ENCODE measurements at places on chromosomes 2 and 18.

GRCh38 chr2:176106581-176107539 lies at the start of gene HOXD11:
Gene HOXD11 (plus strand): TSS chr2:176107280. CDS start chr2:176107356, 76 bp downstream.
- DNase-seq = no peak

GRCh38 chr18:9022397-9023155 lies 79.9 kb upstream of the NDUFV2 start:
- no peak for DNase-seq

GRCh38 chr18:3906116-3906750 lies 456.3 kb downstream of the TGIF1 start:
- peak; percentile 4 for DNase-seq

DNA sequence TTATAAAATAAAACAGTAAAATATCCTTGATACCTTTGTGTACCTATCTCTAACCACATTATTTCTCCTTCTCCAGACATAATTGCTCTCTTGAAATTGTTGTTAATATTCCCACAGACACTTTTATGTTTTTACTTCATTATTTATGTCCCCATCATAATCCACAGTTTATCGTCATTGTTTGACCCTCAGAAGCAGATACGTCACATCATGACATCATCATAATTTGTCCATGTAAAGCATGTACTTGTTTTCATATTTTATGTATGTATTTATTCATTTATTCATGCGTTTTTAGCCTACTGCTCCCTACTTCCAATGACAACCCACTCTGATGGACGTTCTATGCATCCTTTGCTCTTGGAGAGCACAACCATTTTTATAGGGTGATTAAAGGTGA lies 1406.9 kb upstream of the NXPH2 start:
- DNase-seq = no peak

DNA sequence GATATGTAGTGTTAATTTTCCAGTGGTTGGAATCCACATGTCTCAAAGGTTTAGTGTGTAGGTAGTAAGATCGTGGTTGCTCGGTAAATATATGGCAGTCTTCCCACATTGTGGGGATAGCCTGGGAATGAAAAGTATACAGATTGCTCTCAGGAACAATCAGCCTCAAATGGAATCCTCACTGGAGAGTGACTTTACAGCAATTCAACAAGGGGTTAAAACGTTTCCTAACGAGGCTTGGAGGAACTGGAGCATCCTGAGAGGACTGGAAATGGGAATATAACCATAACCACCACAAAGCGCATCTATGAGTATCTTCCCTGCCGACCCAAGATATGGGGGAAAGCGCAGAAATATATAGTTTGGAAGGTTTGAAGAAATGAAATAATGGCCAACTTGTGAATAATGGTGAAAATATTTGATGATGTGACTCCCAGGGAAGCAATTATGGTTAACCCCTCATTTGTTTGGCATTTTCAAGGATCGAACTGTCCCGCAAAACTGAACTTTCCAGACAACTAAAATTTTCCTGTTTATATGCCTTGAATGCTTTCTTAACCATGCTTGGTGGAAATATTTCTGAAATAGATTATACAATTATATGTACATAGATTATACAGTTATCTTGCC lies 100.7 kb upstream of the FOSL2 start:
- DNase-seq = no peak

Measured in adipocyte (in vitro differentiated cells).